Stimulated activated CD4-positive, alpha-beta T cell treated with anti-CD3 and anti-CD28 coated beads, Interleukin-1b, Interleukin-23, amount 100 ng/mL, for 48 hours (primary cell): ENCODE measurements at places on chromosomes 16 and 17.

DNA sequence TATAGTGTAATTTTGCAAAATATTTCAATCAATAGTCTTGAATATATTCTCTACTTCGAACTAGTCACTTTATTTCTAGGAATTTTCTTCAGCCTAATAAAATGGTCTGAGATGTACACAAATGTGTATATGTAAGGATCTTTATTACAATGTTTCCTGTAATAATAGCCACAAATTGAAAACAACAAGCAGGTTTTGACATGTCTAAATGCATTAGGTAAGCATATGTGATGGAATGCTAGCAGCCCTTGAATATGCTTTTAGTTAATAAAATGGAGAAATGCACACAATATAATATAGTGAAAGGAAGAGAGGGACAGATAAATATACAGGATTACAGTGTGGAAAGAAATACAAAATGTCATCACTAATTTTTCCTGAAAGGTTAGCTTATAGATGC is 196.5 kb upstream of the IRX5 start:
- no peak for DNase-seq

GRCh38 chr16:88569614-88569984 is 604 bp upstream of the ZC3H18 start:
- DNase-seq: no peak

- DNase-seq: no peak
Observed at GRCh38 chr17:67246403-67246652, 1.3 kb upstream of the HELZ start.

- DNase-seq: no peak
Observed at GRCh38 chr16:3542601-3543373, 34.4 kb downstream of the NLRC3 start.

DNA sequence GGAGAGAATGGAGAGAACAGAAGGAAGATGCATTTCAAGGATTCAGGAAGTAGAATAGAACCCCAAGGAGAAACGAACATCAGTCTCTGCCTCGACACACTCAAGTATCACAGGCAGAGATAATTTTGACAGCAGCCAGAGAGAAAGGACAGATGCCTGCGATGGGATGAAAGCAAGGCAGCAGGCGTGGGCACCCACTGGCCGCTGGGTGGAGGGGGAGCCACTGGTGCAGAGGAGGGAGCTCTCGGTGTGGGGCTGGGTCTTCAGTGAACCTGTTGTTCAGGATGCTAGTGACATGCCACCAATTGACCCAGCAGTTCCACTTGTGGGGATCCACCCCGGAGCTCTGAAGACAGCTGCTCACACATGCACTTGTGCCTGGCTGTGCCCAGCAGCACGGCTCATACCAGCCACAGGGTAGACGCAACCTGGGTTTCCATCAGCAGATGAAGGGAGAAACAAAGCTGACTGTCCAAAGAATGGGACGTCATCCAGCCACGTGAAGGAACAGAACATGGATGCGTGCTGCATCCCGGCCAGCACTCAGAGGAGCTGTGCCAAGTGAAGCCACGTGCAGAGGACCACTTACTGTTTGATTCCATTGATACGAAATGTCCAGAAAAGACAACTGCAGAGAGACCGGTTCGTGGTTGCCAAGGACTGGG is 127.0 kb downstream of the BANP start:
- no peak for DNase-seq

DNA sequence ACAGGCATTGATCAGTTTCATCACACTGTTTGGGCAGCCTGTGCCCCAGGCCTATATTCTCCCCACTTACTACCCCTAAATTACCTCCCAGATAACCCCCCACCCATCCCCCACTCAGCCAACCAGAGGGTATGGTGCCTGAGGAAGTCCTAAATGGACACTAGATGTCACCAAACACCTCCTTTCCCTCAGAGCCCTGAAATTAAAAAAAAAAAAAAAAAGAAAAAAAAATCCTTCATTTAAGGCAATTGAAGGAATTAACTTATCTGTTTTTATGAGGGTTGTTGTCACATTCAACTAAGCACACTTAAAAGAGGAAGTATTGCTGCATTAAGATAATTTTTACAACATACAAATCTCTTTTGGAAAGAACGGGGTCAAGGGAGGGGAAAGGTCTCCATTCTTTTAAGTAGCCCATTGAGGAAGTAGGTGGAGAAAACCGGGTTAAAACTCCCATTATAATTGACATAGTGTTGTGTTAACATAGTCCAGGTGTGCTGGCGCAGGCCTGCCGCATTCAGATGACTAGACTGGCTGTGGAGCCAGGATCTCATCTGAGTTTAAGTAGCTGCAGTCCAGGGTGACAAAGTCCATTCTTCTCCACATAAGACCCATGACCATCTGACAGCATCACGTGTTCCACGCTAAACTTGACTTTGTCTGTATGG is 46.3 kb downstream of the SNX11 start:
- DNase-seq: no peak

DNA sequence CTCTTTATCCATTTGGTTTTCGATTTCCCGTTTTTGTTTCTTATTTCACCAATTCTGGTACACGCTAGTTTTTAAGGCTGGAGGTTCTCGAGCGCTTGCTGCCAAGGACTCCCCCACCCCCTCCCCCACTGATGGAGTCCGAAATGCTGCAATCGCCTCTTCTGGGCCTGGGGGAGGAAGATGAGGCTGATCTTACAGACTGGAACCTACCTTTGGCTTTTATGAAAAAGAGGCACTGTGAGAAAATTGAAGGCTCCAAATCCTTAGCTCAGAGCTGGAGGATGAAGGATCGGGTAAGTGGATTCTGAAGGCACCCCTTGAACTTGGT is 825 bp downstream of the RPTOR start:
- DNase-seq: no peak

DNA sequence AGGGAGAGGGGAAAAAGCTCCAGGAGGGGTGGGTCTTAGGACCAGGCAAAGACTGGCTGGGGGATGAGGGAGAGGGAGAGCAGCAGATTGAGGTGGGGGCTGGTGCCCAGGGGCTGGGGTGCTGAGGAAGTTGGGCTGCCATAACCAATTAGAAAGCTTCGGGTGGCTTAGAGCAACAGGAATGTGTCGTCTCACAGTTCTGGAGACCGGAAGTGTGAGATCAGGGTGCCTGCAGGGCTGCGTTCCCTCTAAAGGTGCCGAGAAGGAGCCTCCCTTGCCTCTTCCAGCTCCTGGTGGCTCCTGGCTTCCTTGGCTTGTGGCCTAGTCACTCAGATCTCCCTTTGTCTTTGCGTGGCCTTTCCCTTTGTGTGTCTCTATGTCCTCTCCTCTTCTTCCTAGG is 2.2 kb downstream of the IL34 start:
- no peak for DNase-seq

DNA sequence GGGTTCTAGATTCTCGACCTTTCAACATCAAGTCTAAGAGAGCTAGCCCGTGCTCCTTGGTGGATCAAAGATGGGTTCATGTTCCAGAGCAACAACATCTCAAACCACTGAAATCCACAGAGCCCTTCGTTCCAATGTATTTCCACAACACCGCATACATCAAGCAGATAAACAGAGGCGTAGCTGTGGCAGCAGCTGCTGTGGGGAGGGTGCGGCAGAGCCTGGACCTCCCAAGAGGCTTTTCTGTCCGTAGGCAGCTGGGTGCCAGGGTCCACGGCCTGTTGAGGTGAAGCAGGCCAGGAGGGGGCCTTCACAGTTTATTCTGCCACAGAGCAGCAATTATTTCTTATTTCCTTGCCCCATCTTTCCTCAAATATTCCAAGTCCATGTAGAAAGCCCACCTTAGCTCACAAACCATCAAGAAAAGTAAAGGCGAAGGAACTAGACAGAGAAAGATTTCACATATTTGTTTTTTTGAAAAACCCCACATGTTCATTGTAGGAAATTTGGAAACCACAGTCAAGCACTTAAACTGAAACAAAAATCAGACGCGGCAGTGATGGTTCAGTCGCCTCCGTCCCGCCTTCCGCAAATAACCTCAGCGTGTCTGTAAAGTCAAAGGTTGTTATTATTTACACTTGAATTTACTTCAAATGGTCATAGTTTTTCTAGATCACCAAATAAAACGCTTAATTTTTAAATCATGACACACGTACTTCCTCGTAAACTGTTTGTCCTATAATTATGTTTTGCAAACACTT is 144.6 kb upstream of the FOXF1 start:
- no peak for DNase-seq

DNA sequence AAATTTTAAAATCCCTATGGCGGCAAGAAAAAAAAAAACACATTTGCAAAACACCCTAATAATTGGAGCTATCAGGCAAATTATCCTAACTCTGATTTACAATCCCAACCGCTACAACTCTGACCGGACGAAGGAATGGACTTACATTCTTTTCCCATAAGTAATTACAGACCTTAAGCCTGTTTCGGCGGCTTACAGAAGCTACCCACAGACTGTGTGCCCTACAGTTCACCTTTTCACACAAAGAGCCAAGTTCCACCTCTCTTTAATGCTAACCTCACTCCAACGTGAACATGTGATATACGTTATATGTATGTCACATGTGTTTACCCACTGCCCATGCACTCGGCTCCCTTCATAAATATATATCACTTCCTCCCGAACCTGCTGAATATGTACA is 8.7 kb upstream of the MEAK7 start:
- no peak for DNase-seq

DNA sequence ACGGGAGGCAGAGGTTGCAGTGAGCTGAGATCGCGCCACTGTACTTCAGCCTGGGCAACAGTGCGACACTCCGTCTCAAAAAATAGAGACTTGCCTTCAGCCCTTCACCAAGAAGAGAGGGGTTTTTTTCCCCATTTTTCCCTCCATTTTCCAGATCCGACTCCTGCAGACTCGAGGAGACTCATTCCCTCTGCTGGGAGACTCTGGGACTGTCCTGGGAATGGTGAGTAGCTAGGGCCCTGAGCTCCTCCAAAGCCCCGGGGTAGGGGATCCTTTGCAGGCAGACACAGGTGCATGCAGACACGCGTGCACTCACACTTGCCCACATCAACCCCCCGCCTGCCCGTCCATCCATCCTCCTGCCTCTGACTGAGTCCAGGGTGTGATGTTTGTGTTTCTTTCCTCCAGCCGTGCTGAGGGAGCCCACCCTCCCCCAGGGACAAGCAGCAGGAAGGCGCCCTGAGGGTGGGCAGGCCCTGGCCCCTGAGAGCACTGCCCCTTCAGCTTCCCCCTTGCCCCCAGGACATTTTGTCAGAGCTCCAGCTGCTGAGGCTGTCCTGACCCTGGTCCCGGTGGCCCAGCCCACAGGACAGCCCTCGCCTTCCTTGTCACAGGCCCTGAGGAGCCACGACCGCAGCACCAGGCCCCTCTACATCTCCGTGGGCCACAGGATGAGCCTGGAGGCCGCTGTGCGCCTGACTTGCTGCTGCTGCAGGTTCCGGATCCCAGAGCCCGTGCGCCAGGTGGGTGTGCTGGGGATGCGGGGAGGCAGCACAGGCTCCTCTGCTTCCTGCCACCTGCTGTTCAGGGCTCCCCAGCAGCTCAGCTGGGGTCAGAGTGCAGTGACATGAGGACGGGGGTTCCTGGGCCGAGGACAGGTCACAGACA is 10.2 kb downstream of the ENDOV start:
- DNase-seq: no peak

DNA sequence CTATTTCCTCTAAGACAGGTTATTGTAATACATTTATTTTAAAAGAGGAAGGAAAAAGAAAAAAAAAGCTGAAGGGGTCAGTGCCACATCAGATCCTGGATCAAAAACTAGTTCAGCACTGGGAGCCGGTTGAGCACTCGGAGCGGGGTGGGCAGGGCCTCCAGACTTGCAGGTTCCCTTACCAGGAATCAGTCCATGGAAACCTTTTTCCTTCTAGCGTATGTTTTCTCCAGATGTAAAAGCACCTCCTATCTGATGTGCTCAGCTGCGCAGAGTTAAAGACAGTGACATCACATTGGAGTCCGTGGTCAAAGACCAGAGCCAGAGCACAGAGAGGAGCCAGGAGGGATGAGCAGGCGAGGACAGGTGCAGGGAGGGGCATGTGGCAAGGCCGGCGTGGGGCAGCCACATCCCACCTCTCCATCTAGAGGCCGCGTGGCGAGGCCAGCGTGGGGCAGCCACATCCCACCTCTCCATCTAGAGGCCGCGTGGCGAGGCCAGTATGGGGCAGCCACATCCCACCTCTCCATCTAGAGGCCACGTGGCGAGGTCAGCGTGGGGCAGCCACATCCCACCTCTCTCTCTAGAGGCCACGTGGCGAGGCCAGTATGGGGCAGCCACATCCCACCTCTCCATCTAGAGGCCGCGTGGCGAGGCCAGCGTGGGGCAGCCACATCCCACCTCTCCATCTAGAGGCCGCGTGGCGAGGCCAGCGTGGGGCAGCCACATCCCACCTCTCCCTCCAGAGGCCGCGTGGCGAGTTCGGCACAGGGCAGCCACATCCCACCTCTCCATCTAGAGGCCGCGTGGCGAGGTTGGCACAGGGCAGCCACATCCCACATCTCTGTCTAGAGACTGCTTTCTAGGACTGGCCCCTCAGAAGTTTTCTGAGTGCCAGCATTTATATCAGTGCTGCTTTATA is 166.8 kb upstream of the CHMP6 start:
- DNase-seq: no peak

GRCh38 chr17:17696085-17696484 is 14.8 kb downstream of the RAI1 start:
- no peak for DNase-seq

DNA sequence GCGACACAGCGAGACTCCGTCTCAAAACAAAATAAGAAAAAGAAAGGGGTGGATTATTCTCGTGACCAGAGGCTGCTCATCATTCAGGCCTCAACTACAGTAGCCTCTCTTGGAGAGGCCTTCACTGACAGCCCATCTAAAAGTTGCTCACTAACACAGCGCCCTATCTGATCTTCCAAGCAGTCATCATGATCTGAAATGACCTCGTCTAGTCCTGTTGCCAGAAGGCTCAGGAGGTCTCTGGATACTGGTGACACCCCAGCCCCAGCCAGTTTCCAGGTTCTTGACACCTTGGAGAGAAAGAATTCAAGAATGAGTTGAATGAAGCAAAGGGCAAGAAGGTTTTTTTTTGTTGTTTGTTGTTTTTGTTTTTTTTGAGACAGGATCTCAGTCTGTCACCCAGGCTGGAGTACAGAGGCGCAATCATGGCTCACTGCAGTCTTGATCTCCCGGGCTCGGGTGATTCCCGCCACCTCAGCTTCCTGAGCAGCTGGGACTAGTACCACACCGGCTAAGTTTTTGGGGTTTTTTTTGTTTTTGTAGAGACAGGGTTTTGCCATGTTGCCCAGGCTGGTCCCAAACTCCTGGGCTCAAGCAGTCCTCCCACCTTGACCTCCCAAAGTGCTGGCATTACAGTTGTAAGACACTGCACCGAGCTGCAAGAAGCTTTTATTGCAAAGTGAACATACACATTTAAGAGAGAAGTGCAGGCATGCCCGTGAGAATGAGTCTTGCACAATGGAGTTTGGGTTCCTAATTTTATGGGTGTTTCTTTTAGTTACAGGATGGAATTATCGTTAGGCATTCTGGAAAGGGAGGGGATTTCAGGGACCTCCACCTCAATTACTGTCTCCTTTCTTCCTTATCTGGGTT is 2.7 kb upstream of the ZC3H7A start:
- no peak for DNase-seq

GRCh38 chr16:84925092-84925772 is 86.1 kb downstream of the ZDHHC7 start:
- DNase-seq: peak; percentile 62
